ENCODE measurements at places on chromosomes 3 and 15.

GRCh38 chr3:17752876-17753631 lies 10.6 kb upstream of the TBC1D5 start:
- DNase-seq = no peak

GRCh38 chr15:38002883-38003477 lies 68.5 kb downstream of the TMCO5A start:
- DNase-seq = no peak

GRCh38 chr15:88974392-88974791 lies 61.2 kb upstream of the MFGE8 start:
- DNase-seq = no peak

GRCh38 chr3:5272387-5272786 lies 84.9 kb downstream of the EDEM1 start:
- no peak for DNase-seq

DNA sequence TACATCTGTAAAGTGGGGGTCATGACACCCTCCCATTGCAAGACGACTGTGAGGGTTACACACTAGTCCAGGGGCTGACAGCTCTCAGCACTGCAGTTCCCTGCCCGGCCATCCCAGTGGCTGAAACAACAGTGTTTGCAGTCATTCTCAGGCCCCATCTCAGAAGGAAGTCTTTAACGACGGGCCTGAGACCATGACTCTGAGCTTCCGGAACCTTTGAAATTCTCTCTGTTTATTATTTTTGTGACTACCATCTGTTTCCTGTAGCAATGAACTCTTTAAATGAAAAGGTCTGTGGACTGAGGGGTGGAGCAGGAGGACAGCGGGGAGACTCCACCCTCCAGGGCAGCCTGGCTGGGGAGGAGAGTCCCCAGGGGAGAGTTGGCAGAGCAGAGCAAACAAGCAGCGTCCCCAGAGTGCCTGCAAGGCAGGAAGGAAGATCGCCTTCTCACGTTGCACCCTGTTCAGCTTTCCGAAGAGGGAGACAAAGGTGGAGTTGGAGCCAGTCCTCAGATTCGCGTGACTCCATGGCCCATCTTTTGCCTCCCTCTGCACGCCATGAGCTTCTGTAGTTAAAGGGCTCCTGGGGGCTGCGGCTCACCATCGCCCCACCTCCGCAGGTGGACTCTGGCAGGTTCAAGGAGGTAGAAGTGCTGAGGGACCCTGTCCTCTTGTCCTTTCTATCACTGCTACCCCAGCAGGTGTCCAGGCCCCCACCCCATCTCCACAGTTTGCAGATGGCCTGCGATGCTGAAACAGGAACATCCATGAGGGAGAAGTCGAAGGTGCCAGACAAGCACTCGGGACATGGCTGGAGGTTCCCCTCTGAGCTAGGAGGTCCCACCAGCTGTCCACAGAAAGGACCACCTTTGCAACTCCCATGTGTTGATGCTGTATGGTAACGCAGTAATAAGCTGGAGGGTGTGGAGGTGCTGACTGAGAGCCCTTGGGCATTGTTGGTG lies 525.8 kb upstream of the PROK2 start:
- no peak for DNase-seq

GRCh38 chr3:112460519-112461195 lies 38.6 kb downstream of the BTLA start:
- no peak for DNase-seq

GRCh38 chr3:181311186-181311585 lies 321.6 kb upstream of the DNAJC19 start:
- DNase-seq = no peak

GRCh38 chr3:23587513-23587912 lies 218.2 kb upstream of the UBE2E1 start:
- DNase-seq = no peak

GRCh38 chr15:38149315-38149714 lies 103.3 kb upstream of the SPRED1 start:
- DNase-seq = no peak

- no peak for DNase-seq
Observed at GRCh38 chr3:109225516-109225915, 89.0 kb downstream of the C3orf85 start.

GRCh38 chr3:42544492-42545283 lies 37.1 kb downstream of the SEC22C start:
- no peak for DNase-seq

DNA sequence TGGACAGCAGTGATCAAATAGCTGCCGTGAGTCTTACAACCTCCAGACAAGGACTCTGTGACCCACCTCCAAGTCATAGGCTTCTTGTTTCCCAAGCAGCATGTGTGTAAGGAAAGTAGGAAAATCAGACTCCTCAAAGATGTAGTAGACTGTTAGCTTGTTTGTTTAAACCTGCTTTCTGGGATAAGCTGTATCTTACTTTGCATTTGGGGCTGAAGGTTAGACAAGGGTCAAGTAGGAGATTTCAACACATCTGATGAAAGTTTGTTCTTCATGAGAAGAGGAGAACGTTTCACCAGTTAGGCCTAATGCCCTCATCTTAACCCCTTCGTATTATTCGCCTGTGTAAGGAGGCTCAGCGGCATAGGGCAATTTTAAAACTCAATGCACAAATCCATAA lies 756.4 kb upstream of the NR2F2 start:
- DNase-seq = no peak

- no peak for DNase-seq
Observed at GRCh38 chr3:76065964-76066363, 280.6 kb upstream of the ZNF717 start.

- no peak for DNase-seq
Observed at GRCh38 chr15:92109191-92109873, 255.8 kb downstream of the SLCO3A1 start.

DNA sequence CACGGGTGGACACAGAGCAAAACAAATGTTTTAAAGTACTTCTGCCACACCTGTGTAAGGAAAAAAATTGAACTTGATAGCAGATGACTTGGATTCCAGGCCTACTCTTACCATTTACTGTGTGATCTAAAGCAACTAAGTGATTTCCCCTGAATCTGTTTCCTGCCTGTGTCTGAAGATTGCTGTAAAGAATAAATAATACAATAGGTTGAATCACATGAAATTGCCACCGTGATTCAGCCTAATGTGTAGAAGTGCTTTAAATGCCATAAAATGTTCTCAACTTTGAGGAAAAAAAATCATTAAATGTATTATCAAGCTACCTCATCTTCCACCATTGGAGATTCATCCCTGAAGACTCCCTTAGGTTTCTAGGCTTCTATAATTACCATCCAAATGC lies 27.6 kb upstream of the NUDT16 start:
- DNase-seq = no peak

GRCh38 chr3:184345317-184346144 lies 8.1 kb downstream of the FAM131A start:
- no peak for DNase-seq

DNA sequence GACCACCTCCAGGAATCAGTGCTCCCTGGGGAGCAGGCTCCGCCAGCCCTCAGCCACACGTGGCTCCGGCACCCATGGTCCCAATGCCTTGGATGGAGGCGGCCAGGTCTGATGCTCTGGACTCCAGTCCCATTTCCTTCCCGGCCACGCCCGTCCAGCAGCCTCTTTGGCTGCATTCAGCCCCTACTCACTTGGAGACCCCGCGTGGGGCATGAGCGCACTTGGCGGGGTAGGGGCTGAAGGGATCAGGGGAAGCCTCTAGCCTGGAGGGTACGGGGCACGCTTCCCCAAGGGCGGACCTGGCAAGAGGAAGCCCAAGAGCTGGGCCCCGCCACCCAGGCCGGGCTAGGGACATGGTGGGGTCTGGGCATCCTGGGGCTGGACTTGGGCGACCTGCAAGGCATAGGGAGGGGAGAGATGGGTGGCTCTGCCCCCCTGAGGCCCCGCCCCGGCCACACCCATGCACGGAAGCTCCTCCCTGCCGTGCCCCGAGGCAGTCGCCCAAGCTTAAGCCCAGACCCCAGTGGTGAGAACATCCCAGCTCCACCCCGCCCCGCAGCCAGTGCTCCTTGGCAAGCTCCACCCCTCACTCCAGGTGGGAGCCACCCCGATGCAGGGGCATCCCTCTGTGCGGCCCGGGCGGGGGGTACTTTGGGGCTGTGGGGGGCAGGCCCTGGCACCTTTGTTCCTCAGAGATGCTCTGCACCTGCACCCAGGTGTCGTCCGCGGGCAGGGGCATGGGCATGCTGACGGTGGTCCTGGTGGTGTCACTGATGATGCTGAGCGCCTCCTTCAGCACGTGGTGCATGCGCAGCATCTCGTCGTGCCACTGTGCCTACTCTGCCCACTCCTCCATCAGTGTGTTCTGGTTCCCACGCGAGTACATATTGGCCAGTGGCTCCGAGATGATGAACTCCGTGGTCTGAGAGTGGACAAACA lies 163.5 kb downstream of the GOLGA6L4 start:
- DNase-seq = no peak

GRCh38 chr3:158379517-158379916 lies 191.5 kb upstream of the MLF1 start:
- DNase-seq = no peak

DNA sequence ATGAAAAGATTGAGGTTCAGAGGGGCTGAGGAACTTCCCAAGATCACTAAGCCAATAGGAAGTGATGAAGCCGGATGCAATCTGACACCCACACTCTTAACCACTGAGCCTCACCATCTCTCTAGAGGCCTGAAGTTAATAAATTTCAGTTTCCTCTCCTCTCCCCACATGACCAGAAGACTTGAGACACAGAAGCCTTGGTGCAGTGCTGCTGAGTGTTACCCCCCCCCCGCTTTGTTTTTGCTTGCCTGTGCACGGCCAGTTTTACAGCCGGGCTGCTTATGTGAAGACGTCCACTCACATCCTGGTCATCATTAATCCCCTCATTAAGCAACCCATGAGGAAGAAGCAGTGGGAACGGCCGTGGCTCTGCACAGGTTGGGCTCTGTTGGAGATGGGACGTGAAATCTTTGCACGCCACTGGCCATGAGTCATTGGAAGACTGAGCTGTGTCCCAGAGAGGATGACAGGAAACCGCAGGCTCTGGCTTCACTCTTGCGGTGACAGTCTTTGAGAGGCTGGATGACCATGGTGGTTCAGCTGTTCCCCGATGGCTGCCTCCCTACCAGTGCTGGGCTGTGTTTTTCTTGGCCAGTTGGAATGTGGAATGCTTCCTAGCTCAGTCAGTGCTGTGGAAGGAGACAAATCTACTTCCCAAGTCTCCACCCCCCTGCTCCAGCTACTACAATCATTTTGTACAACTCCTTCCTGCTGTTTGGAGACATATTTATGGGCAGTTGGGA lies 232.6 kb upstream of the LRTM1 start:
- no peak for DNase-seq

- DNase-seq = no peak
Observed at GRCh38 chr3:176663837-176664831, 533.1 kb downstream of the TBL1XR1 start.

GRCh38 chr3:15983693-15984092 lies 185.9 kb upstream of the ANKRD28 start:
- no peak for DNase-seq

- DNase-seq = no peak
Observed at GRCh38 chr15:100997442-100997841, 78.3 kb downstream of the LRRK1 start.

- no peak for DNase-seq
Observed at GRCh38 chr15:27977696-27978095, 121.4 kb downstream of the OCA2 start.

GRCh38 chr15:67836477-67836876 lies 3.4 kb downstream of the RNU6-1 start:
- no peak for DNase-seq

DNA sequence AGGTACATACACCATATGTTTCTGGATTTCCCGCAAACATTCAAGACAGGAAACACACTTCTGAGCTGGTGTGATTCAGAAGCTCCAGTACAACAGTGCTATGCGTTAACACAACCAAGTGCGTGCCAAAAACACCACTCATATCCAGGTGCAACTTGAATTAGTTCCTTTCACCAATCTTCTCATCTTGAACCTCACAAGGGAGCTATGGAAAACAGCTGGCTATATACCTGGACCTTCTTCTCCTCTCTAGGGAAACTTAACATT lies 31.3 kb downstream of the SUSD5 start:
- no peak for DNase-seq

- no peak for DNase-seq
Observed at GRCh38 chr3:21073561-21073960, 677.4 kb downstream of the ZNF385D start.

GRCh38 chr15:50059203-50059772 lies 59.7 kb downstream of the ATP8B4 start:
- no peak for DNase-seq

GRCh38 chr3:32120471-32120870 lies 14.1 kb downstream of the GPD1L start:
- DNase-seq = no peak

- DNase-seq = peak; percentile 2
Observed at GRCh38 chr3:64484289-64484992, 203.4 kb downstream of the ADAMTS9 start.

DNA sequence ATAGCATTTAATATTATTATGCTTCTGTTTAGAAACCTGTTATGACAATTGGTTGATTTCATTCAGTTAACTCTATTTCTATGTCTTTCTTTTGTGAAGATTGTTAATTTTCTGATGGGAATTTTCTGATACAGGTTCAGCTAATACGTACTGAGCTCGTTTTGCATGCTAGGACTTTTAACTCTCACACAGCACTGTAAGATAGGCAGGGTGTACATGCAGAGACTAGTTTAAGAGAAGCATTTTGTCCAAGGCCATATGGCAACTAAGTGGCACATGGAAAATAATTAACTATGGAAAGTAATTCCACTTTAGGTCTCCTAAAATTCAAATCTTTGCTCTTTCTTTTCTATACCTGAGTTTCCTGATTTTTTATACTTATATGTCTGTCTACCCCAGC lies 81.9 kb downstream of the IL1RAP start:
- DNase-seq = no peak

- no peak for DNase-seq
Observed at GRCh38 chr15:69060744-69061143, 46.2 kb downstream of the NOX5 start.

DNA sequence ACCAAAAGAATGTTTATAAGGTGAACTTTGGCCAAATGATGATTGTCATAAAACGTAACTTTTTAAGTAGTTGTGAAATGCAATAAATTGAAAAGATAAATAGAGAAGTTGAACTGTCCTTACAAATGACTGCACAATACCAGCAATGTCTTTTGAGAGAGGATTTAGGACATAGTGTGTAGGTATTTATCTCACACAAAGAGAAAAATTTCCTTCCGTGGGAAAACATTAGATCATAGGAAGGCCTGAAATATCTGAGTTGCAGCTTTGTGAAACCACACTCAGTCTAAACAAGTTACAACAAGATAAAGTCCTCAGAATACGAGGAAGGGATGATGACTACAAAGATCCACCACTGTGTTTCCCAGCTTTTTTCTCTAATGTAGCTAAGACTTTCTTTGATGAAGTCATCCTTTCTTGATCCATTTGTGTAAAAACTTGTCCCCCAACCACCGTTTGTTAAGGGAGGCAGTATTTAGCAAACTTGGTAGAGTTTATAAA lies 16.0 kb downstream of the ROBO2 start:
- DNase-seq = no peak

- DNase-seq = no peak
Observed at GRCh38 chr15:53625260-53625659, 134.2 kb downstream of the WDR72 start.

GRCh38 chr3:197951392-197951990 lies 1.5 kb downstream of the RPL35A start:
- DNase-seq = no peak
